ENCODE measurements at places on chromosomes 5 and 9. TPM values are rescaled to one million over a fixed set of nuclear protein-coding genes. Genes with fewer than 3 reads are reported as not detected.

DNA sequence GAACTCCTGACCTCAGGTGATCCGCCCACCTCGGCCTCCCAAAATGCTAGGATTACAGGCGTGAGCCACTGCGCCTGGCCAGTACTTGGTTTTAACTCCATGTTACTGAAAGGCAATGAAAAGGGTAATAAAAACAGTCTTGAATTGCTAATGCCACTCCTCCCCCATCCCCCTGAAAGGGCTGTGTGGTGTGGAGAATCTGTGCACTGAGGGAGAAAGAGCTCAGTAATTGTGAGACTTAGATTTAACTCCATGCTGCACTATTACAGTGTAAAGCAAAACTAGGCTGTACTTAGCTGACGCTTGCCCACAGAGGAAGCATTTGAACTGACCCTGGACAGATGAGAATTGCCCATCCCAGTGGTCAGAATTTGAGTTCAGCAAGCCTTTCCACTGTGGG, 1662.4 kb upstream of the ACO1 start:
- no peak overlapping the region for H3K4me3 ChIP-seq
- H3K4me1 ChIP-seq = no peaks in the 10 kb centered on the region
- no peak overlapping the region for H3K27ac ChIP-seq
- no peaks in the 10 kb centered on the region for H3K36me3 ChIP-seq
- no peak for DNase-seq

Gene PRR16
- not detected for total RNA-seq

DNA sequence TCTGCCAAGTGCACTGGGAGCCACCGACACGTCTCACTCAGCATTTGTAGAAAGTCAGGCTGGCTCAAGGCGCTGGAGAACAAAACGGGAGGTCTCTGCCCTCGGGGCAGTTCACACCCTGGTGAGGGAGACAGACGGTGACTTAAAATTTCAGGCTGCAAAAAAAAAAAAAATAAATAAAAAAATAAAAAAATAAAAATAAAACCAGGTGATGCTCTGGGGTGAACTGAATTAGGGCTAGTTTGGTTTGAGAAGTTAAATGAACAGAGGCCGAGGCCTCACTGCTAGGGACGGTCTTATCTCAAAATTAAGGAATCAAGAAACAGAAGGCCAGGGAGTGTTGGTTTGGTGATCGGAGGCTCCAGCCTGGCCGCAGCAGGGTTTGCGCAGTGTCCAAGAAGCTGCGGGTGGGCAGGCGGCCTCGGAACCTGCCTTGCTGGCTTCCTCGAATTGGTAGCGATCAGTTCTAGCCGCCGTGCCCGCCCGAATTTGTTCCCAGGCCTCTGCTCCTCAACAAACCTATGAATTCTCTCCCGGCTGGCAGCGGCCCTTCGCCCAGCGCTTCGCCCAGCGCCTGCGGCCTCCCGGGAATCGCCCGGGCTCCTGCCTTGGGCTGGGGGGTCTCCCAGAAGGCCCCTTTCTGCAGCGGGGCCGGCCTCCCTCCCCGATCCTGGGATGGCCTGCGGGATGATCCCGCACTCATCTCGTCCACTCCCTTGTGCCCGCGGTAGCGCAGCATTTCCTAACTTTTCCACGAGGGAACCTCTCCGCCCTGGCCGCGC, 1.5 kb downstream of the NKX2-5 start:
- peaks cover 22% of the 10 kb centered on the region for H3K27me3 ChIP-seq
- no peak for DNase-seq
- H3K27ac ChIP-seq = no peak overlapping the region
- peaks cover 17% of the 10 kb centered on the region for H3K4me1 ChIP-seq
- H3K4me3 ChIP-seq = no peak overlapping the region
- no peaks in the 10 kb centered on the region for H3K36me3 ChIP-seq

Gene COL15A1
- total RNA-seq = not detected

Gene PCDHB13
- not detected for total RNA-seq

Gene PCDHA9
- not detected for total RNA-seq

Gene FAM170A
- not detected for total RNA-seq

- no peaks in the 10 kb centered on the region for H3K4me1 ChIP-seq
- H3K27ac ChIP-seq = no peak overlapping the region
- H3K4me3 ChIP-seq = no peak overlapping the region
- no peaks in the 10 kb centered on the region for H3K36me3 ChIP-seq
These were observed 174.0 kb upstream of the NREP start for GRCh38 chr5:111930905-111931461.

DNA sequence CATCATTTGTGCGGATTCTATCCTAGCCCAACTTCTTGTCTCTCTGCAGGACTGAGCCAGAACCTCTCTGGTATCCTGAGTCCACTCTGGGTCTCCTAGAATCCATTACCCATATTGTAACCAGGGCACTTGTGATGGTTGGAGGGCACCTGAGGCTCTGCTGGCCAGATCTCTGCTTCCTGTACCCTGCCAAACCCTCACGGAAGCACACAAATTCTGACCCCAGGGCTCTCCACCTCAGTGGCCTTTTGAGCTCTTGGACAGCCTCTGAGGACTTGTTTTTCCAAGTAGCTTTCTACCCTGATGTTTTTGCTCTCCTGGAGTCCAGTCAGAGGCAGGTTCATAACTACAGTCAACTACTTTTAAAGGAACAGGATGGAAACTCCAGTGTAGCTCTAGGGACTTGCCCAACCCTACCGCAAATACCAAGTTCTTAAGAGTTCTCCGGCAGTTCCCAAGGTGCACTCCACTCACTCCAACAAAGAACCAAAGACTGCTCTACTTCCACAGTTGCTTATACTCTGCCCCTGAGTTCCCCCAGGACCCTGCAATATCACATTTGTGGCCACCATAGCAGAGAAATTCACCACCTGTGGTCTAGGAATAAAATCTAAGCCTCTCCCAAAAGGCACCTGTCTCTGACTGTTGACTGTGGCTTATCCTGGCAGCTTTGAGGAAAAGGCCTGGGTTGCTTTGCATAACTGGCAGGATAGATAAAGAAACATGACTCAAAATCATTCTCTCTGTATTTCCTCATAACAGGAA, 9.6 kb downstream of the PIP5K1B start:
- H3K27ac ChIP-seq = no peak overlapping the region
- no peak for DNase-seq
- no peaks in the 10 kb centered on the region for H3K36me3 ChIP-seq

Measured in CD4-positive, CD25-positive, alpha-beta regulatory T cell (primary cell).